ENCODE measurements at places on chromosomes 12 and 14.

DNA sequence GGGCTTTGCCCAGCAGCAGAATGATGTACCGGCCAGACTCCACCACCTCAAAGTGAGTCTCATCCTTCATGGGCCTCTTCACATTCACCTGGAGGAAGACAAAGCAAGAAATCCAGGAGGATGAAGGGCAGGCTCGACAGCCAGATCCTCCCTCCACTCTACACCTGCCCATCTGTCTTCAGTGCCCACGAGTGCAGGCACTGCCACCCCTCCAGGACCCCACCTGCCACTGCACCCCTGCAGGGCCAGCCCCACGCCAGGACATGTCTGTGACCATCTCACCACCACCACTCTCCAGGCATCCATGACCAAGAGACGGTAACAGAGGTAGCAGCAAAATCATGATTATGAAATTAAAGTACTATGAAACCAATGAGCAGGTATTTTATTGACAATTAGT lies 84.3 kb upstream of the ANO2 start:
- no peak for DNase-seq

GRCh38 chr14:104782808-104783139 lies 12.8 kb downstream of the AKT1 start:
- DNase-seq, result no peak

GRCh38 chr14:70947739-70948138 lies 40.5 kb downstream of the PCNX1 start:
- no peak for DNase-seq

DNA sequence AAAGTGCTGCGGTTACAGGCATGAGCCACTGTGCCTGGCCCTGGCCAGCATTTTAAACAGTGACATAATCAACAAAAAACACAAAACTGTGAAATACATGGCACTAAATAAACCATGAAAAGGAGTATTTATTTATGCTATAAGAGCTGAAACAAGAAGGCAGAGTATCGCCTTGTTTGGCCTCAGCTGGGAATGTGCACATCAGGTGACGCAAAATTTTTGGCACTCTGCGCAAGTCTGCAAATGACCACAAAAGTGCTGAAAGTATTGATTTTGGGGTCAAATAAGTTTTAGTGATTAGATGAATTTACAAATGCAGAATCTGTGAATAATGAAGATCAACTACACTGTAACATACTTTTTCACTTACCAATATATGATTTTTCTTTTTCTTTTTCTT lies 36.6 kb upstream of the NFKBIA start:
- DNase-seq, result no peak

- DNase-seq, result no peak
Measured at GRCh38 chr14:52922656-52923055, 28.2 kb downstream of the FERMT2 start.

DNA sequence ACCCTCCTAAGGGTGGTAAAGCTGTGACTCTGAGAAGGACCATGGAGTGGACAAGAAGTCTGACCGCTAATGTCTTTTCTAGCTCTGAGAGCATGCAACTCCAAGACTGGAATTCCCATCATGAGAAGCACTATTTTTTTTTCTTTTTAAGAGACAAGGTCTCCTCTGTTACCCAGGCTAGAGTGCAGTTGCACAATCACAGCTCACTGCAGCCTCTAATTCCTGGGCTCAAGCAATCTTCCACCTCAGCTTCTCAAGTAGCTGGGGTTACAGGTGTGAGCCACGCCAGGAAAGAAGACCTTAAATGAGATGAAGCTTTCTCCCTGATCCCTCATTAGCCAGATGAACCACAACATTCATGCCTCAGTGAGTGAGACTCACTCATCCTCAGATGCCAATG lies 19.2 kb downstream of the VDR start:
- no peak for DNase-seq

- no peak for DNase-seq
Measured at GRCh38 chr14:53915364-53916014, 41.1 kb downstream of the BMP4 start.
